CD4-positive, alpha-beta T cell treated with Interleukin-21 for 1 hour (primary cell): ENCODE measurements at places on chromosomes 1 and 21.

DNA sequence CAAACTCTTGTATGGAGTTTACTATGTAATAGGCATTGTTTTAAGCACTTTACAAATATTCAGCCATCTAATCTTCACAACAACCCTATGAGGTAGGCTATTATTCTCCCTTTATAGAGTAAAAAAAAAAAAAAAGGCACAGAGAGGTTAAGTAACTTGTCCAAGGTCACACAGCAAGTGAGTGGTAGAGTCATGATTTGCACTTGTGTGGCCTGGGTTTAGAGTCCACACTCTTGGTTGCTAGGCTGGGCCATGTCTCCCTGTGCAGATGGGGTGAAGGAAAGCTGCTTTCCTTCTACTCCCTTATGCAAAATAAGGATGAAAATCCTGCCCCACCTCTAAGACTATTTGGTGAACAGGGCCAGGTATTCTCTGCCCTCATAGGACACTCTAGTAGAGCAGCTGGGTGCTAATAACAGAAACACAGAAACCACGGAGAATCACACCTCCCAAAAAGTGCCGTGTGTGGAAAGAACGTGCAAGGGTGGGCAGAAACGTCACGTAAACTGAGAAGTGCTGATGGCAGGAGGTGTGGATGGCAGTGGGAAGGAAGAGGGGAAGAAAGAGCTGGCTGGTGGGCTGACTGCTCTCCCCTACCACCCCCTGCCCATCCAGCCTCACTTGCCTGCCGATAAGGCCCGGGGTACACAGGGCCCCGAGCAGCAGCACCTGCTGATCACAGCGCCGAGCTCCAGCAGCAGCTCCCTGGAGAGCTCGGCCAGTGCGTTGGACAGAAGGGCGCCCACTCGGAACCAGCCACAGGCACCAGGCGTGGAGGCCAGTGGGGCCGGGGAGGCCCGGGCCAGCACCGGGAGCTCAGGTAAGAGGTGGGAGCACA, 28.3 kb upstream of the VPS13D start:
- peak; percentile 54 for DNase-seq

DNA sequence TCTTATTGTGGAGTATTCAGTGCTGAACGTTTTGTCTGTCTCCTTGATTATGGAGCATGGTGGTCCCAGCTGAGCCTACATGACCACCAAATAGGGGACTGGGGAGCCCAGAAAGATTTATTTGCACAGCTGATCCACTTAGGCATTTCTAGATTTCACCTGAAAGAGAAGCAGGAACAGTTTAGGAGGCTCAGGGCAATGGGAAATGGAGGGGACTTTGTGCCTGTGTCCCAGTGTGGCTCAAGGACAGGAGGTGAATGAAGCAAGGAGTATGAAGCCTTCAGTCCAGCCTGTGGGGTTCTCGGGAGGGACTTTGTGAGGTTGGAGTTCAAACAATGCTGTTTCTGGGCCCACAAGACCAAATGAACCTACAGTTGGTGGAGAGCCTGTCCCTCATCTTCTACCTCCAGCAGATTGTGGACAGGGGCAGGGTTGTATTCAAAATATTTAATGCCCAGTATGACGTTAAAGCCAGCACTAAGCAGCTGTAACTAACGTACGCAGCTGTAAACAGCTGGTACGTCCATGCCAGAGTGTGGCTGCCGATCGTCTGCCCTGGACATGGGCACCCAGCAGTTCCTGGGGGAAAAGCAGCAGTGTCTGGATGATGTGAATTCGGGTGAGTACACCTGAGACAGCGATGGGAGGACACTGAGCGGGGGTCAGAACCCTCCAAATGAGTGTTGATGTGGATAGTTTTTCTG, 164.9 kb upstream of the RAB4A start:
- no peak for DNase-seq

DNA sequence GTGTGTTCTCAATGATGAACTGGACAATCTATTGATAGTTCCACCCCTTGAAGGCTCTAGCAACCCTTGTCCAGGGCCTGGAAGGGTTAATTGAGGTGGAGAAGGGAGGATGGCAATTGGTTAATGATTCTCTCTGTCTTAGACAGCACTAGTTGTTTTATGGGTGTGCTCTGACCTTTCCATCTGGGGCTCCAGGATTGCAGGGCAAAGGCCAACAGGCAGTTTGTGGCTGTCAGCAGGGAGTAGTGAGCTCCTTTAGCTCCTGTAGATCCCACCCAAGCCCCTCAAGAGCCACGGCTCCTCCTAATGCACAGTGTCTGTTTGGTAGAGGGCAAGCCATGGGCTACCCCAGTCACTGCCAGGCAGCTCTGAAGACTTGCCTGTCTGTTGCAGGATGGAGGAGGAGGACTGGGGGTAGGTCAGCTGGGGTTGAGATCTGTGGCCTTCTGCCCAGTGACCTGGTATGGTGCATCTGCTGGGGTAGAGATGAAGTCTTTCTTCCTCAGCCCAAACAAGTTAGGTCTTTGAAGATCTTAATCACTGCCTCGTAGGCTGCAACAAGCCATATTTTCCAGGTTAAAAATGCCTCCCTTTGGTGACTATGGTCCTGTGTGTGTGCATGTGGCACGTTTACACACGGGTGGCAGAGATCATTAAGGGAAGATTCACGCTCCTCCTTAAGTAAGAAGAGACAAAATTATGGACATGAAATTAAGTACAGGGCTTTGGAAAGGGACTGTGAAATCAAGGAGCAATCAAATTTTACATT, 7.7 kb downstream of the MROH7 start:
- no peak for DNase-seq

- no peak for DNase-seq
Observed at GRCh38 chr1:228767636-228768354, 32.5 kb downstream of the RHOU start.

- DNase-seq = no peak
Observed at GRCh38 chr1:45095450-45095849, 83.4 kb downstream of the UROD start.
